AG09309 (cell line): ENCODE measurements at places on chromosomes 12 and 14.

- DNase-seq = no peak
Observed at GRCh38 chr14:92954933-92955332, 32.0 kb downstream of the CHGA start.

DNA sequence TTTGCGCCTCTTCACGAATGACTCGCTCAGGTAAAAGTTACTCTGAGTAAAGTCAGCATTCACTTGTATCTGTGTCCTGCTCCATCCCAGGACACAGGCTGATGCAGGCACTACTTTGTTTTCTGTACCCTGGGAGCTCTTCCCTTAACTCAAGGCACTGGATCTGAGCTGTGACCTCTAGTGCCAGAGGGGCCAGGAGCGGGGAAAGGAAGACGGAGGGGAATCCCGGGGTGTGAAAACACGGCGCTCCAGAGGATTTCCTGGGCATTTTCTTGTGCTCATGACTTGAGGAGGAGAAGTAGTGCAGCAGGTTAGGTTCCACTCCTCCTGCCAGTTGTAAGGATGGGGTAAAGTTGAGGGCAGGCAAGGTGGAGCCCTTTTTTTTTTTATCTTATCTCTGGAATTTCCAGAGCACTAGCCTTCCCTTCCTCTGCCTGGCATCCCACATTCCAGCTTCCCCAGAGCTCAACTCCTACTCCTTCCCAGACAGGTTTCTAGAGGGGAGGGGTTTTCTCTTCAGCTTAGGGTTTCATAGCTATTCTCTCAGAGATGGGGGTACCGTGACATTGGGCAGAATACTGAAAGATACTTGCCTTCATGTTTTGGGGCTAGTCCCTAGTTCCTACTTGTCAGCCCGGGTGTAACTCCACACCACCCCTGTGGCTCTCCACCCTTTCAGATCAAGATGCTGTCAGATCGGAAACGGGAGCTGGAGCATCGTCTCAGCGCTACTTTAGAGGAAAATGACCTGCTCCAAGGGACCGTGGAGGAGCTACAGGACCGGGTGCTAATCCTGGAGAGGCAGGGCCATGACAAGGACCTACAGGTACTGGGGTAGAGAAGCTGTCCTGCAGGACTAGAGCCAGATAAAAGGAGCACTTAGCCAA is 52.3 kb downstream of the RAB35 start:
- DNase-seq = no peak

DNA sequence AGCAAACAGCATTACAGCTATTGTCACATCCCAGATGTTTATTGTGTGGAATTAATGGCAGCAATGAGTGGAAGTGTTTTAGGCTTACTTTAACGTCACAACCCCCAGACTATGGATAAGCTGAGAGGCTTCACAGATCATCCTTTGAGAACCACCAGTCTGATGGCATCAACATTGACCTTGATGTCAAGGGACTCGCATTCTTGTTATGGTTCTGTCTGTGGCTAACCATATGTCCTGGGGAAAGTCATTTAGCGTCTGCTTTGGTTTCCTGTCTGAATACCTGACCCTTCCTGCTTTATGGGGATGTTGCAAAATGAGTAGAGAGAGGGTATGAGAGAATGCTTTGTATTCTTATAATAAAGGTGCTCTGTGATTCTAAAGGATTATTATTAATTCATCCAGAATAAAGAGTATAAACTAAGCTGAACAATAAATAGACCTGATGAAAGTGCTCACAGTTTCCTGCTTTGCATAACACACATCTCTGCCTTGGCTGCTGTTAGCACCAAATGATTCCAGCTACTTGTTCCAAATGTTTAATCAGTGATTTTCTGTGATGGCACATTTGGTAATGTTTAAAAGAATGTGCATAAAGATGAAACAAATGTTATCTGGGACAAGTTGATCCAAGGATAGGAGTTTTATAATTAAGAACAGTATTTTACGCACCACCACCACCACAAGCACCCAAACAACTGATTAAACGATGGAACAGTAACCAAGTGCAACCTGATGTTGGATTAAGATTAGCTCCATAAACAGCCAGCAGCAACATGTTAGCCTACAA is 116.9 kb upstream of the LRIG3 start:
- no peak for DNase-seq

DNA sequence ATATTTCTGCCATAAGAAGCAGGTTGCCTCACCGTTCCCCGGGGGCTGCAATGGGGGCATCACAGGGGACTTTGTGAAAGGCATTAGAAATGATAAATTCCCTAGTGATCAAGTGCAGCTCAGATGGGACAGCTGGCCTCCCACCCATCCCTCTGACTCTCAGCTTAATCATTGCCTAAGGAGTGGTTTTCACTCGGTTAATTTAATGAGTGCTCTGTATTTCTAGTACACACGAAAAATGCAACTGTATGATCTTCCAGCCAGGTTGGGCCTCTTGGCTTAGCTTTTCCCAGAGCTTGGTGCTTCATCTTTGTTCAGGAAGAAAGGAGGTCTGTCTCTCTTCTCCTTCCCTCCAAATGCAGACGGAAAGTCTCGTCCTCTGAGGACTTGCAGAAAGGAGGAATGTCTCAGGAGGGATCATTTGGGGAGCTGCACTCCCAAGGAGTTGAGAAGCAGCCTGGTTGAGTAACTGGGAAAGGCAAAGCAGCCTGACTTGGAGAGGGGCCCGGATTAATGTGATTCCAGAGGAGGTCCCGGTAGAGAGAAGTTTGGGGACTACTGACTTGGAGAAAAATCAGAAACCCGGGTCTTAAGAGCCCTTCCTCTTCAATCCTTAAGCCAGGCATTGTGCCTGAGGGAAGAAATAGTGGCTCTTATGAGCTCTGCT is 7.2 kb downstream of the CD9 start:
- no peak for DNase-seq

DNA sequence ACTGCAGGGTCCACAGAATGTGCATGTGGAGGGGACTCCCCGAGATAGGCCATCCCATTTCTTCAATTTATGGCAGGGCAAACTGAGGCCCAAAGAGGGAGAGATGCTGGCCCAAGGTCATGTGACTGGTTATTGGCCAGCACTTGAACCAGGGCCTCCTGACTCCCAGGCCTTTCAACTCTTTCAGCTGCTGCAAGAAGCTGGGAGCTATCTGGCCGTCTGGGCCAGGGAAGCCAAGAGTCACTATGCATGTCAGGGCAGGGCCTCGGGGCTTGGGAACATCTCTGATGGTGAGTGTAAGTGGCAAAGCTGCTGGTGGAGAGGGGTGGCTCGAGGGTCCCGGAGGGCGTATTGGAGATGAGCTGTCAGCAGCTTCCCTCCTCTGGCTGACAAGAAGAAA is 9.5 kb upstream of the LTBP2 start:
- DNase-seq = no peak

- no peak for DNase-seq
Observed at GRCh38 chr12:2649201-2650030, 145.4 kb upstream of the FKBP4 start.

DNA sequence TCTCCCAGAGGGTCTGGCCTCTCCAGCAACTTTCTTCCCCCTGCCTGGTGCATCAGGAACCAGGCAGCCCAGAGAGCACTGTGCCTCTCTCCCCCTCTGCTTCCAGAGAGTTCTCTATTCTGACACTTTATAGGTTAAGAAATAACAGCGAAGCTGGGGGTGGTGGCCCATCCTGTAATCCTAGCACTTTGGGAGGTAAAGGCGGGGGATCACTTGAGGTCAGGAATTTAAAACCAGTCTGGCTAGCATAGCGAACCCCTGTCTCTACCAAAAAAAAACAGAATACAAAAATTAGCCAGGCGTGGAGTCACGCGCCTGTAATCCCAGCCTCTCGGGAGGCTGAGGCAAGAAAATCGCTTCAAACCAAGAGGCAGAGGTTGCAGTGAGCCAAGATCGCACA is 58.3 kb downstream of the ESRRB start:
- DNase-seq = no peak

DNA sequence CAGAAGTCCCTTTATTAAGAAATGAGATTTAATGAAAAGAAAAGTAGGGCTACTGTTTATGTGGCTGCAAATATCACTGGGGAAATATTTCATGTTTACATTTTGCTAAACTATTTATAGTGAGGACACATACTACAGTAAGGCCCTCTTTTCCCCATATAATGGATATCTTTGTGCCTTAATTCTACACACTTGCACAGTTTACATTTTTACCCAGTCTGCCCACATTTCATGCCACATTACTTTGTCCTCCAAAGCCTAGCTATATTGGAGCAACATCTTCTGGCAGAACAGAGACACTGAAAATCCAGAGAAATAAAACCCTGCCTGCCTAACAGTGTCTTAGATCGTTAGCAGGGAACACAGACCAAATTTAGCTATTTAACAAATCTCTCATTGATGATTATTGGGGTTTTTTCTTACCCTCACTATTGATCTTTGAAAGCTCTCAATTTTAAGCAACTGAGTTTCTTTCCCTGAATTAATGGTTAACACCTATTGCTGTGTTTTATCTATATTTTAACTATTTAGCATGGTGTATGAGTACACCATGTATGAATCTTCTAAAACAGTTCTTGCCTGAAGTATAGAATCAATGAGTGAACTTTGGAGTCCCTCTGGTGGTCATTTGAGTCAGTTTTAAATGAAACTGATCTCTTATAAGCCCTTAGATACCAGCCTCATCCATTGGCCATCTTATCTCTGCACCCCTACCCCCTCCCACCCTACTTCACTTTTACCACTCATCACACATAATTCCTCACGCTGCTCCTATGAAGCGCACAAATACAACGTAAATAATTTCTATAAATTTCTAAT is 170.2 kb downstream of the BCAT1 start:
- DNase-seq = peak; percentile 17

DNA sequence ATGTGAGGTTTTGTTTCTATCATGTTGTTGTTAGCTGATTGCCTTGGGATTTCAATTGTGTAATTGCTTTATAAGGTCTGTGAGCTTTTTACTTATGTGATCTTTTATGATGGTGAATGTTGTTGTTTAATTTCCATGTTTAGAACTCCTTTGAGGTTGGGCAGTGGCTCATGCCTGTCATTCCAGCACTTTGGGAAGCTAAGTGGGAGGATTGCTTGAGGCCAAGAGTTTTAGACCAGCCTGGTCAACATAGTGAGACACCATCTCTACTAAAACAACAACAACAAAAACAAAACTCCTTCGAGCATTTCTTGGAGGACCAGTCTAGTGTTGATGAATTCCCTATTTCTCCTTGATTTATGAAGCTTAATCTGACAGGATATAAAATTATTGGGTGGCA is 102.1 kb upstream of the PMCH start:
- DNase-seq = no peak

DNA sequence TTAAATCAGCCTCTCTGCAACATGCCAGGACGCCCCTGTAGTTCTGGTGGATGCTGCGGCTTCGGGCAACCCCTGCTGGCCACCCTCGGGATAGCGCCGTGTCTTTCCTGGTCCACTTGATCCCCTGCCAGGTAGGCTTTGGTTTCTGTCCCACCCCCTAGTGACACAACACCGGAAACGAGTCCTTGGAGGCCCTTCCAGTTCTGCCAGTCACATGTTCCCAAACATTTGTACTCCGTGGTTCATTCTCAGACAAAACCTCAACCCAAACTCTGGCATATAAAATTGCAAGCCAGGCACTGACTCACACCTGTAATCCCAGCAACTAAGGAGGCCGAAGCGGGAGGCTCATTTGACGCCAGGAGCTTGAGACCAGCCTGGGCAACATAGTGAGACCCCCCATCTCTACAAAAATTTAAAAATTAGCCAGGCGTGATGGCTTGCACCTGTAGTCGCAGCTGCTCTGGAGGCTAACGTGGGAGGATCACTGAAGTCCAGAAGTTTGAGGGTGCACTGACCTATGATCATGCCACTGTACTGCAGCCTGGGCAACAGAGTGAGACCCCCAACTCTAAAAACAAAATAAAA is 37.0 kb downstream of the RASAL1 start:
- DNase-seq = peak; percentile 63
